ENCODE measurements at places on chromosomes 6 and 20.
A peak's percentile ranks its signal among the peaks of the same experiment; 100 is the strongest.

DNA sequence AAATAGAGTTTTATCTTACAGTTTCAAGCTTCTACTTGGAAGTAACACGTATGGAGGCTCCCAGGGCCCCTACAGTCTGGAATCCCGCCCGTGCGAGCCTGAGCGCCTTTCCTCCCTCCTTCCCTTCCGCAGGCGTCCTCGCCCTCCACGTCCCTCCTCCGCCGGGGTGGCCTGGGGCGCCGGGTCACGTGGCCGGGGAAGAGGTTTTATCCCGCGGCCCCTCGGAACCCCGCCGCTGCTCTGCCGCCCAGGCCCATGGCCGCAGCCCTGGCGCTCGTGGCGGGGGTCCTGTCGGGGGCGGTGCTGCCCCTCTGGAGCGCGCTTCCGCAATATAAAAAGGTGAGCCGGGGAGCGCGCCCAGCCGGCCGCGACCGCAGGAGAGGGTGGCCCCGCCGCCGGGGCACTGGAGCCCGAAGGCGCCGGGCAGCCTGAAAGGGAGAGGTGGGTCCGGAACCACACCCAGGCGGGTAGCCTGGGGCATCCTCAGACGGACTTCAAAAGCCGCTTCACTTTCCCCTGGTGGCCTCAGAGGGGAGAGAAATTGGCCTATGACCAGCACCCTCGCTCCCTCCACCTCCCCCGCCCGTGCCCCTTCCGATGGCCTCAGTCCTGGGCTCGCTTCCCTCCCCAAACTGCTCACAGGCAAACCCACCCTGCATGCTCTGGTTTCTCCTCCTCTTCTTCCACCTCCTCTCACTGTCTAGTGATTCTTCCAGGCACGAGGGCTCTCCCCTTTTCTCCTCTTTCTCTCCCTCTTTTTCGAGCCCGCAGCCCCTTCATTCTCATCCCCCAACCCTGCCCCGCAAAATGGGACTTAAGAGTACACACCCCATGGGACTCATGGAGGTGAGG lies at the start of gene CLPSL2:
CLPSL2 (plus strand) TSS at position 235 of the 852 bp plus-strand sequence; CDS start at position 256, 21 bp downstream.
- DNase-seq, result no peak

GRCh38 chr6:137589067-137589848 lies 95.1 kb upstream of the OLIG3 start:
- peak; percentile 66 for DNase-seq

GRCh38 chr6:88143421-88144157 lies 22.6 kb downstream of the CNR1 start:
- no peak for DNase-seq

DNA sequence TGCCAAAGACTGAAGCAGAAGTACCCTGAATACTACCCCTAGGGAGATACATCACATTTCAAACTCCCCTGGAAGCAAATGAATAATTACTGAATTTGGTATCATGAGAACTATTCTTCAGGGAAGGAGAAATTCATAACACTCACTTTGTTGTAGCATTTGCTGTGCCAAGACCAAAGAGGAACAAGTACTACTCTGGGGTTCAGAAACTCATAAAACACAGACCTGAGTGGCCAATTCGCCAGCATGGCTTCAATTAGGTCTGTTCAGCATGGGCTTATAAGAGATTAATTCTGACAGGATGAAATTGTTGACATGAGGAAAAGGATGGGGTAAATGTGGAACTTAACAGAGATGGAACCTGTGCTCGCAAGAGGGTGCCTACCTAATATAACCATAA lies 6.5 kb downstream of the ELOVL5 start:
- DNase-seq, result no peak

DNA sequence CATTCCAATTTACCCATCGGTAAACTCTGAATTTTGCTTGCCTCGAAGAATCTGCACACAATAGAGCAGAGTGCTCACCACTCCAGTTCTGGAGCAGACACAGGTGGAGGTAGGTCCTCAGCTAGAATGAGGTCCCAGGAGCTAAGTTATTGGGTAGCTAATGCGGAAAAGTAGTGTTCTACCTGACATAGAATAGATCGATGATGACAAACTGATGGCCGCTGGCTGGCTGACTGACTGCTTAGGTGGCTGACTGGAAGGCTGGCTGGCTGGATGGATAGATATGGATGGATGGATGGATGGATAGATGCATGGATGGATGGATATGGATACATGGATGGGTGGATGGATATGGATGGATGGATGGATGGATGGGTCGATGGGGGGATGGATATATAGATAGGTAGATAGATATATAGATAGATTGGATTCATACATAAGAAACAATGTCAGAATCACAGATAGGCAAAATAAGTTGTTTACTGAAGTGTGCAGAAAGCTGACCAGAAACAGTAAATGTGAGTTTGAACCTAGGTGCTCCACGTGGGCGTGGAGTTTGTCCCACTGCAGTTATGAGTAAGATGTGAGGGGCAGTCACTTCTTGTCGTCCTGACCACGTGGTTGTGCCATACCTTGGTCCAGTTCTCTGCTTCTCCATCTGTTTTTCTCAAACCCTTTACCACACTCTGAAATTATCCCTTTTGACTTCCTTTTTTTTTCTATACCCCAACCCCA lies 62.1 kb downstream of the TBXT start:
- no peak for DNase-seq

GRCh38 chr6:90080876-90081481 lies 186.7 kb downstream of the GJA10 start:
- DNase-seq, result no peak

DNA sequence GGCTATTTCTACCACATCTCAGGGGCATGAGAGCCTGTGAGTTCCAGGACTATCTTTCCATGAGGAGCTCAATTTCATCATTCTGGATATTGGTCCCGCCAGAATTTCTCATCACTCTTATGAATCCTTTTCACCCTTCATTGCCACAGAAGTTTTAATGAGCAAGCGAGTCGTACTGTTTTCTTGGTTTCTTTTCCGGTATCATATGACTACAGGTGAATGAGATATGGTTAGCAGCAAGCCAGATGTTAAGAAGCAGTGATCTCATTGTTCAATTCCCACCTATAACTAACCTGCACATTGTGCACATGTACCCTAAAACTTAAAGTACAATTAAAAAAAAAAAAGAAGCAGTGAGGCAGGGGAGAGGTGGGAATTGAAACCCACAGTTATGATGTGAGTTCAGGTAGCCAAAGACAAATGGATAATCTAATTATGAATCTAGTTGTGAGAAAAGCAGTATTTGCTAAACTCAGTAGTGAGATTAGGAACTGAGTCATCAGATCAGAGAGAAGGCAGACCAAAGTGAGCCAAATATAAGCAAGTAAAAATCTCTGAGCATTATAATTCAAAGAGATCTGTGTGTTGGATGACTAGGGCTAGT lies 78.0 kb upstream of the ELOVL5 start:
- no peak for DNase-seq

- DNase-seq, result no peak
These were observed 119.6 kb downstream of the SCML4 start for GRCh38 chr6:107704347-107705013.

DNA sequence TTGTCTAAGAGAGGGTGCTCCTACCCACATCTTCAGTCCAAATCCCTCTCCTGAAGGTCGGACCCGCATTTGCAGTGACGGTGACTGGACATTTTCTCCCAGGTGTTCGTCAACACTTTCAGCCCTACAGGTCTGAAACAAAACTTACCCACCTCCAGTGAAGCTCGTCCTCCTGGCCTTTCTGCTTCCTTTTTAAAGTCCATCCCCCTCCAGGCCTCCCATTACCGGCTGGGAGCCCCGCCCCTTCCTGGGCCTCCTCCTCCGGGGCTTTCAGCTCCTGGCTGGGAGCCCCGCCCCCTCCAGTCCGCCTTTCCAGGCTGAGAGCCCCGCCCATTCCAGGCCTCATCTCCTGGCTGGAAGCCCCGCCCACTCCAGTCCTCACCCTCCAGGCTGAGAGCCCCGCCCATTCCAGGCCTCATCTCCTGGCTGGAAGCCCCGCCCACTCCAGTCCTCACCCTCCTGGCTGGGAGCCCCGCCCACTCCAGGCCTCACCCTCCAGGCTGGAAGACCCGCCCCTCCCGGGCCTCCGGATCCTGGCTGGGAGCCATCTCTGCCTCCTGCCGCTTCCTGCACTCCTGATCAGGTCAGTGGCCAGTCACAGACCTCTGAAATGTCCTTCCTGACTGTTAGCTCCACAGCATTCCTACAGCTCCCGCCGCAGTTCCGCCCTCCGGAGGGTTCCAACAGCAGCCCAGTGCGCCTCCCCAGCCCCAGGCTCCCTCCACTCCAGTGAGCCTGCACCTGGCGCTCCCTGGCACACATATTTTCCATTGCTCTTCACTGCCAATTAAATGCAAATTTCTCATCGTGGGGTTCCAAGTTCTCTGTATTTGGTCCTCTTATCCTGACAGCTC lies 98.5 kb downstream of the LY86 start:
- peak; percentile 99 for DNase-seq

GRCh38 chr6:112357791-112358190 lies 10.7 kb downstream of the RFPL4B start:
- no peak for DNase-seq

- no peak for DNase-seq
These were observed 119.9 kb upstream of the CEP85L start for GRCh38 chr6:118771253-118771652.

- no peak for DNase-seq
These were observed 437 bp upstream of the HLA-A start for GRCh38 chr6:29941916-29942274.

DNA sequence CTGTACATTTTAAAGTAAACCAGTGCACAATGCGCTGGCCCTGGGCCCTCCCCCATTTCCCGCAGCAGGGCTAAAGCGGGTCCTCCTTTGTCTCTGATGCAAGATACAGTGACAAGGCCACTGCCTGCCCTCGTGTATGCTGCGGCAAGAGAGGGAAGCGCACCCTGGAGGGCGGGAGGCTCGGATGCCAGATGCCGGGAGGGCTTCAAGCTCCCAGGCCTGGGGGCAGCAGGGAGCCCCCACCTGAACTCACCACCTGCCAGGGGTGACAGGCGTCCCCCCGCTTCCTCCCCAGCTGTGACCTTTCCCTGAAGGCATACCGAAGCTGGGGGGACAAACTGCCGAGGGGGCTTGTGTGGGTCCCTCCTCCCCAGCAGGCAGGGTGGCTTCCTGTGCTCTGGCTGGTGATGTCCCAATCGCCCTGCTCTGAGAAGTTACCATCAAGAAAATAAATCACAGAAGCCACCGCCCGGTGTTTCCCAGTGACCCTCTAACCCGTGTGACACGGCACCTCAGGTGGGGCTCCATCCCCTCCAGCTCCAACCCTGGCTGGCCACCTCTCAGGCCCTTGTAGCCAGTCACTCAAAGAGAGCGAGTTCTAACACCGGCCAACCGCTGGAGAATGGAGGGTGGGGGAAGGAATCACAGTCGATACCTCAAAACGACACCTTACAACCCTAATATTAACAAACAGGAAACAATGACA lies 203.3 kb downstream of the PREX1 start:
- no peak for DNase-seq

DNA sequence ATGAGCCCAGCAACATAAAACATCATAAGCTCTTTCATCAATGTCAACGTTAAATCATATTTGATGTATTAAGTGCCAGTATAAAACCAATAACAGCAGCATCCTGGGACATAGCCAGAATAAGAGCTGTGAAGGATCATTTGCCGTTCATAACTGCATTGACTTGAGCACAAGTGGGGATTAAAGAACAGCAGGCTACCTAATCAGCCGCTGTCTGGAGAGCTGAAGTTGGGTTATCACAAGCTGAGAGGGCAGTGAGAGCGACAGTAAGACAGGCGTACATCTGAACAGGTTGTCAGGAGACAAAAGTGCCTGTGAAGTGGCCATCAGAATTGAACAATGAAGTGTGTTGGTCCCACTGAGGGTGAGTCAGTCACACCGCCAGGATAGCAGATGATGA lies 269.6 kb downstream of the GRIK2 start:
- no peak for DNase-seq

GRCh38 chr20:63956664-63957003 lies 418 bp upstream of the UCKL1 start:
- DNase-seq, result no peak

- no peak for DNase-seq
These were observed 69.3 kb downstream of the CLIC5 start for GRCh38 chr6:45946352-45946751.

GRCh38 chr6:54710456-54710855 lies 136.1 kb upstream of the FAM83B start:
- DNase-seq, result no peak

DNA sequence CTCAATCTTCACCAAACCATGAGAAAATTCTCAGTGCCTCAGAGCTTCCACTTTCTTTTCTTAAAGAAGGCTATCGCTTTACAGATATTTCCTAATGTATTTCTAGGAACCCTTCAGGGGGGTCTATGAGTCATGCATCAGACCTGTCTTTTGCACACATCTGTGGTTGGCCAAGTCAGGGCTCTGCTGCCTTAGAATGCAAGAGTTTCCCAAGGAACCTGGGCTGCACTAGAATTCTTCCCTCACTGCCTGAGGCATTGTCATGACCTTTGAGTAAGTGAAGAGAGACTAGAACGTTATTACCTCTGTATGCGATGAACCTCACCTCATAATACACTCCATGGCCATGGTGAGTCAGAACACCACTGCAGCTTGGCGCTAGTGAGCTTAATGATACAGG lies 365.0 kb upstream of the ID4 start:
- DNase-seq, result no peak

DNA sequence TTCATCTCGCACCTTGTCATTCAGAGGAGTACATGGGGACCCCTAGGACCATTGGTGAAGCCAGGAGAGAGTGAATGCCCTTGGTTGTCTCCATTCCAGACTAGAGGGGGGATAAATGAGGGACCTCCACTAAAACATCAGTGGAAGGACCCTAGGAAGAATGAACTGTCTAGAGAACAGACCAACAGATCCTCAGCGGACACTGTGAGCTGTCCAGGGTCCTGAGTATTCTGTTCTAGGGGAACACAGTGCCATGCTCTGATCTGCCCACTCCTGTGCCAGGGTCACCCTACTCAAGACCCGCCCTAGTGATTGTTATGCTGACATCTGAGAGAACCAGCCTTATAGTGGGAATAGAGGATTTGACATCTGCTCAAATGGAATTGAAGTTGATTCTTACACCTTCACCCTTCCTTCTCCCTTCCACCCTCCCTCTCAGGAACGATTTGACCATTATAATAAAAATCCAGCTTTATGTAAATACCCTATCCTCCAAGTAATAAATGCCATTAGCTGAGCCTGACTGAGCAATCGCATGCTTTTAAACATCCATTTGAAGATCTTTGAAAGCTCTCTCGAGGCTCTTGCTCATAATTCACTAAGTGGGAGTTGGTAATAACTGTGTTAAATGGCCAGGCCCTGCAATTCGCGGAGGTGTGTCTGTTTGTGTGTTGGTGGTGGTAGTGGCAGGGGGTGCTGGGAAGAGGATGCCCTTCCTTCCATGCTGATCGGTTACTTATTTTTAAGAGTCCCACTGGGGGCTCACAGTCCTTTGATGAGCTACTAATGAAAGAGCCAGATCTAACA lies 43.6 kb upstream of the SLC32A1 start:
- DNase-seq, result no peak

DNA sequence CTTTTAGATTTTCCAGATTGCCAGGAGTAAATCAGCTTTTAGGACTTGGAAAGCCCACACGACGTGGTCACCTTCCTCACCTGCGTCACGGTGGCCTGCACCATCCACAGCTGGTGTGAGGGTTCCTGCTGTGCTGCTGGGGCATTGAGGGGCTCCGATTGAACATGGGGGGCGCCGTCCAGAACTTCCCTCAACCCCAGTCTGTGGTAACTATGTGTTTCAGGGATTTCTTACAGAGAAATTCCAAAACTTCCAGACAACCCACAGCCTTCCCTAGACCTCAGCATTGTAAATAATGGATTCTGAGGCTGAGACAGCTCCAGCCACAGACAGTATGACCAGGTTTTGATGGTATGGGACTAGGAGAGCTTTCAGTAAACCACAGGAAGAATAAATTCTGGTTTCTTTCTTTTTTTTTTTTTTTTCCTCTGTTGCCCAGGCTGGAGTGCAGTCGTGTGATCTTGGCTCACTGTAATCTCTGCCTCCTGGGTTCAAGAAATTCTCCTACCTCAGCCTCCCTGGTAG lies 46.7 kb upstream of the IRF4 start:
- DNase-seq, result no peak
